Hematopoietic multipotent progenitor cell treated with erythropoietin and hydrocortisone succinate and interleukin-3 and kit ligand, for 8 days (in vitro differentiated cells): ENCODE measurements at places on chromosomes 3 and 15.

GRCh38 chr3:101962055-101962454 is 112.7 kb downstream of the NFKBIZ start:
- no peak for DNase-seq

DNA sequence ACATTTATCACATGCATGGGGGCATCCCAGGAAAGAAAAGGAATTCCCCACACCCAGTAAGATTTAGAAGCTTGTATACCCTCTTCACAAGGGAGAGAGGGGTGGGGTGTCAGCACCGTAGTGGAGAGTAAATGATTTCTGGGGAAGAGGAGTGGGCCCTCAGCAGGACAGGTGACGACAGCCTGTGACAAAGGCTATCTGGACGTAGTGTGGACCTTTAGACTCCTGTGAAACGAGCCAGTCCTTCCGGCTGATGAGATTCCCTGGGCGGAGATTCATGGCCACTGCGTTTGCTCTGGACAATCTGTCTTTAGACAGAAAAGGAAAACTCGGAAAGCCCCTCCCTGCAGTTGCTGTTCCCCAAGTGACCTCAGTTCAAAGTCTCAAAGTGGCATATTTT is 1.7 kb upstream of the FAM3D start:
- DNase-seq = no peak

DNA sequence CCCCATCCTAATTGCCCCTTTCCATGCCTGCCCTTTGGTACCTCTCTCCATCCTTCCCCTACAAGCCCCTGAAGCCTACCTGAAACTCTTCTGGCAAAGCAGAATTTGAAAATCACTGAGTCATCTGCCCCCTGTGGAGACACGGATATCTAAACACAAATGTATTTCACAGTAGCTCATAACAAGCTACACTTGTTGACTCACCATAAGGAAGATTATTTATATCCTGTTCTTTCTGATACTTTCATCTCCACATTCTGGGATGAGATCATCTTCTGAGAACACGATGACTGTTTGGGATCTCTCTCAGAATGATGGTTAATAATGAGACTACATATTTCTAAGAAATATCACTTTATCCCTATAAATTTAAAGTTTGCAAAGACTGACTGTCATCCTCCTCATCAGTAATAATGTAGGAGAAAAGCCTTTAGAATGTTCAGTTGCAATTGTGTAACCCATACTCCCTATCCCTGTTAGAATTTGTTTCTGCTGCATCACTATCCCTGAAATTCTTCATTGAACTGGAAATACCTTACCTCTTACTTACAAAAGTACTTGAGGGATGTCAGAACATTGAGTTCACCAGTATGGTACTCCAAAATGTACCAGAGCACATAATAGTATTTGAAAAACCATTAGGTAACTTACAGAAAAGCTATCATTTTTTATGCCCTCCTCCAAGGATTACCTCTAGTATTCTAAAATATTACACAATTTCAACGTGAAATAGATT is 116.1 kb upstream of the IL12A start:
- DNase-seq = no peak

DNA sequence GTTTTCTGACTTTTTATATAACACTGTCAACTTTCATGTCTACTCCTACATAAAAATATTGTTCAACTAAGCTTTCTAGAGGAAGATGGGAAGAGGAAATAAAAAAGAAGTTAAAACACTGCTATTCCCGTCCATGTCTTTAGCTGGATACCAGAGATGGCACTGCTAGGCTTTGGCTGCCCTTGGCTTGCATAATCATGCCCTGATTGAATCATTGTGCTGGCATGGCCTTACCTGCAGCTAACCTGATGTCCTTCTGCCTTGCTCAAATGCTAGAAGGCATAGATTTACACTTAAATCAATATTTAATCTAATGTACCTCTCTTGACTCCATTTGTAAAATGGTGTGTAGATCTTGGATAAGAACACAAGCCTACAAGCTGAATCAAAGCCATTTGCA is 539.7 kb upstream of the IL12A start:
- no peak for DNase-seq

DNA sequence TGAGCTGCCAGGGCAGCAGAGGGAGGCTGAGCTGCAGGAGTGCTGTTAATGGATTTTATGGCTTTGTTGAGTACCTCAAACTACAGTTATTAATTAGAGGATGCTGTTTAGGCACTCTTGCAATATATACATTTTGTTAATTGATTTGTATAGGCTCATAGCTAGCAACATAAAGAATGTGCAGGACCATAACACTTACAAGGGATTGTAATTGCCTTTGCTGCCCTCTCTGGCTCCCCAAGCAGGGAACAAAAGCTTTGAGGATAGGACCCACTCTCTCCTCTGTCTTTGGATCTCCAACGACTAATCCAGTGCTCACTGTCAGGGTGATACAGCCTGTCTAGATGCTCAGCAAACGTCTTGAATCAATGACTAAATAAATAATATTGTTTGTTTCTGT is 1.2 kb upstream of the CLSTN2 start:
- DNase-seq = no peak

DNA sequence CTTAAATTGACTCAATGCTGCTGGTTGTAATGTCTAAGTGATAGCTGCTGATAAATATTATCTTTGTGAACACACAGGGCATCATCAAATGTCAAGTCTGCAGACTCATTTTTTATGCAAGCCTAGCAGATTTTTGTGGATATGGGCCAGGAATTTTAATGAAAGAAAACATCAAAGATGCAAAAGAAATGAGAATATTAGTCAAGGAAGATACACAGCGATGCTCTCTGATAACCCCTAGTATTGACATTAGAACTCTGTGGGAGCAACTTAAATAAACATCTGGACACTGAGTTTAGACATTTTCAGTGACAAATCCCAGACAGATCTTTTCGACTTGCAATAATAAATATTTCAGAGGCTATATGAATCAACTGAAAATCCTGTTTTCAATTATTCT is 28.3 kb downstream of the POLR2M start:
- no peak for DNase-seq

- no peak for DNase-seq
These were observed 15.9 kb upstream of the DOCK3 start for GRCh38 chr3:50658831-50659230.

GRCh38 chr3:181330257-181330656 is 340.7 kb upstream of the DNAJC19 start:
- no peak for DNase-seq

- DNase-seq = no peak
These were observed 782.2 kb downstream of the VGLL3 start for GRCh38 chr3:86208772-86209171.

DNA sequence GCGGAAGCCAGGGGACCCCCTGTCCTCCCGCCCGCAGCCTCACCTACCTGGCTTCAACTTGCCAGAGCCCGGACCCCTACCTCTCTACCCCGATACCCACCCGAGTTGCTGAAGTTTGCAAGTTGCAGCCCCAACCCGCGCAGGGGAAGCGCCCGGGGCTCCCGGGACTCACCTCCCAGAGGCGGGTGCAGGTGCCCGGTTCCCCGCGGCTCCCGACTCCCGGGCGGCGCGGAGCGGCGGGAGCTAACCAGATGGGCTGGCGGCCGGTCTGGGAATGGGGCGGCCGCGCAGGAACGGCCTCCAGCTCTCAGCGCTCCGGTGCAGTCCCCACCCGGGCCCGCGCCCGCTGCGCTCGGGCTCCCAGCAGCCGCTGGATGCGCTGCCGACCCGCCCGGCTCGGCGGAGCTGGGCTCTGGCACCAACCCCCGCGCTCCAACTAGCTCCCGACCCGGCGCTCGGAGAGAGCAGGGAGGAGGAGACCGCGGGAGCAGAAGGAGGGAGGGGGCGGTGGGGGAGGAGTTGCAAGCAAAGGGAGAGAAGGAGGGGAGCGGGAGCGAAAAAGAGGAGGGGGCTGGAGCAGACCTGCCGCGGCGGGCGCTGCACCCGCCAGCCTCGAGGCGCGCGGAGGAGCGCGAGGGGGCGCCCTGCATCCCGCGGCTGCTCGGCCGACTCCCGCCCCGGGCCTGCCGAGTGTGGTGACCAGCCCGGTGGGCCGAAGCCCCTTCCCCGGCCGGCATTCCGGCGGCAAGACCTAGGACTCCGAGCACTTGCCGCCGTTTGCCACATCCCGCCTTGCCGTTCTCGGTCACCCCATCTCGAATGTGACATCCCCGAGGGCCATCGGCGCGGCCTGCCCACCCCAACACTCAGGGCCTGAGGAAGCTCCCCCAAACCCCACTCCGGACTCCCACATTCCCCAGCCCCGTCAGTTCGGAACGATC is at the start of gene SEMA5B:
Gene SEMA5B, minus strand, starts transcription at position 472 of the 941 bp plus-strand sequence. CDS start 66,500 bp downstream, outside the sequence.
- no peak for DNase-seq
